ENCODE measurements at places on chromosomes 3 and 15.

GRCh38 chr3:113288881-113289280, 77.5 kb downstream of the BOC start:
- DNase-seq = no peak

GRCh38 chr3:130948929-130949328, 55.0 kb downstream of the ATP2C1 start:
- DNase-seq = no peak

GRCh38 chr3:69013253-69014021, at the start of gene EOGT:
Gene EOGT, minus strand, starts transcription at chr3:69013684. Its CDS starts 3,838 bp downstream, at chr3:69009846.
- DNase-seq = peak; percentile 78

GRCh38 chr3:150315721-150316120, 92.4 kb upstream of the TSC22D2 start:
- DNase-seq = no peak

DNA sequence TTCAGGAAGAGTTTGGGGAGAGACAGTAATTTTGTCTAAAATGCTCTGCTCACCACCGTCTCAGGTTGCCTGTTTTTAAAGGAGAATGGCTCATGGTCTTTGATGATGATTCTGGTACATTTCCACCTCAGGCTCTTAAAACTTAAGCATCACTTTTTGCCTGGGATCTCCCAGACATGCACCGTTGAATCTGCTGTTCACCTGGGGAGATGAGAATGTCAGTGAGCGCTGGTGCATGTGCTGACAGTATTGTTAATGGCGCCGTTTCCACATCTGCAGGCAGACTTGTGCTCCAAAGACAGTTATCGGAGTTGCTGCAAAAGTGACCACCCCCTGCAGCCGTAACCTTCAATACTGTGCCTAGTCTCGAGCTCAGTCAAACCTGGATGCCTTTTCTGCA, 219.0 kb upstream of the TPM1 start:
- DNase-seq = no peak

GRCh38 chr3:105752791-105753415, 115.9 kb downstream of the CBLB start:
- no peak for DNase-seq

- no peak for DNase-seq
Observed at GRCh38 chr15:60777558-60777957, 298.6 kb upstream of the ICE2 start.

GRCh38 chr15:26572602-26573350, 200.1 kb downstream of the GABRB3 start:
- DNase-seq = no peak

DNA sequence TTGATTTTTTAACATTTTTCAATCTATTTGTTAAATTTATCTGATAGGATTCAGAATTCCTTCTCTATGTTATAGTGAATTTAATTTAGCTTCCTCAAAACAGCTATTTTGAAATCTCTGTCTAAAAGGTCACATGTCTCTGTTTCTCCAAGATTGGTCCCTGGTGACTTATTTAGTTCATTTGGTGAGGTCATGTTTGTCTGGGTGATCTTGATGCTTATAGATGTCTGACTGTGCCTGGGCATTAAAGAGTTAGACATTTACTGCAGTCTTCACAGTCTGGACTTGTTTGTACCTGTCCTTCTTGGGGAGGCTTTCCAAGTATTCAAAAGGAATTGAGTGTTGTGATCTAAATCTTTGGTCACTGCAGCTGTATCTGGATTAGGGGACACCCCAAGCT, 169.5 kb upstream of the C2CD4B start:
- DNase-seq = no peak
